Urinary bladder (tissue), 4 donors: ENCODE measurements at places on chromosomes 1 and 21. TPM values are rescaled to one million over a fixed set of nuclear protein-coding genes. Genes with fewer than 3 reads are reported as not detected.

DNA sequence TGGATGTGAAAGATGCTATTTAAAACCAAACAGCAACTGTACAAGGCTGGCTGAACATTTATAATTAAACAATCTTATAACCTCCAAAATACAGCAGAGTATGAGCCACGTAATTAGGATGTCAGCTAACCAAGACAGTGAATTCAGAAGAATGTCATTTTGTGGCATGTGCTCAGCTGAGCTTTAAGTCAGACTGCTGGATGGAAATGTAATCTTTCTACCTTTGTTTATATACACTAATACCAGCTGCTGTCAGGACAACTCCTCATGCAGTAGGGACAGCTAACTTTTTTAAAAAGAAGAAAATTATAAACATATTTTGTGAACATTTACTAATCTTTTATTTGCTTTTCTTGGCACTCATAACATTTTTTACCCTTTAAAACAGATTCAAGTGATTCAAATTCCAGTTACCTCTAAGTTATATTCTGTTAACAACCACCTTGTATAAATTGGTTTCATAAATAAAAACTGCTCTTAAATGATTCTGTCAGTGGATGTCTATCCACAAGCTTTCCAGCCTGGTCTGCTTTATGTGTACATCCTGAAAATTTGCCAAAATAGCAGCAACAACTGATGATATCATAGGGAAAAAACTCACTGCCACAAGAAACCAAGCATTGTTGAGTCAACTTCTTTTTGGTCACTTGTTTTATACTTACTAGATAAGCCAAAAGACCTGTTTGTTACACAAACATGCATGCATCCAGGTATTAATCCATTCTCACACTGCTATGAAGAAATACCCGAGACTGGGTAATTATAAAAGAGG, 36.1 kb downstream of the DPH5 start:
- DNase-seq, result no peak

- no peak for DNase-seq
Measured at GRCh38 chr21:24705201-24705600, 902.1 kb downstream of the MRPL39 start.

- no peak for DNase-seq
Measured at GRCh38 chr21:19440792-19441655, 1037.4 kb upstream of the TMPRSS15 start.

MMP23B gene
- 35.7 TPM for polyA plus RNA-seq

DNA sequence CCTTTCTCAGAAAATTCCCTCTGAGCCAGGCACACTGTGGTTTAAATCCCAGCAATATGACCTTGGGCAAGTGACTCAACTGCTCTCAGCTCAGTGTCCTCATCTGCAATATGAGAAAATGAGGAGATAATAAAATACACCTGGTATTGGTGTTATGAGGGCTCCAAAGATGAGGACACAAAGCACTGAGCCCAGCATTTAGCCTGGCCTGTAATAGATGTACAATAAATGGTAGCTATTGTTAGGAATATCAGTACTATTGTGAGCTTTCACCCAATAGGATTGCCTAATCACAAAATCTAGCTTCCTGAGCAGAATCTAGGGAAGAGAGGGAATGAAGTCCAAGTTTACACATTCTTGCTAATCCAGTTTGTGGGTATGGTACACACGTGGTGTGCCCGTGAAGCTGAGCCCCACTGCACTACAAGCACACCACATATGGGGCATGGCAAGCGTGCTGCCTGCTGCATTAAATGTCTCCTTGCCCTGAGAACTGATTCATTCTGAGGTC, 24.3 kb upstream of the SLC30A1 start:
- no peak for DNase-seq

DNA sequence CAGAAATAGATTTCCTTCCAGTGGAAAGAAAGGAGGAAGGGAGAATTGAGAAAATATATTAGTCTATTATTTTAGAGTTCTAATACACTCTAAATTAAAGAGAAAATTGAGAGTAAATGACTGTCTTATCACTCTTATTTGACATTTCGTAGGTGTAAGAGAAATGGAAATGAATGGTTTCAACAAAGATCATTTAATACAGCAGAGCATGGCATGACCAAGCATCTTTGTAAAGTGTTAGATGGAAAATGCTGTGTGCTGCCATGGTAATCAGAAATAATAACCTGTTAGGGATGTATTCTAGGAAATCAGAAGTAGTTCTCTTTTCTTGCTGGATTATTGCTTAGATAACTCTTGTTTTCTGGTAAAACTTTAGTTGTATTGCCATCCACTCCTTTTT, 90.9 kb downstream of the GIPC2 start:
- no peak for DNase-seq
